ENCODE measurements at places on chromosomes 16 and 17. TPM values are rescaled to one million over a fixed set of nuclear protein-coding genes. Genes with fewer than 3 reads are reported as not detected.

GRCh38 chr16:72244853-72245252 is 72.9 kb upstream of the PMFBP1 start:
- DNase-seq: no peak

GRCh38 chr16:50373780-50374179 is 5.0 kb upstream of the BRD7 start:
- DNase-seq: no peak

DNA sequence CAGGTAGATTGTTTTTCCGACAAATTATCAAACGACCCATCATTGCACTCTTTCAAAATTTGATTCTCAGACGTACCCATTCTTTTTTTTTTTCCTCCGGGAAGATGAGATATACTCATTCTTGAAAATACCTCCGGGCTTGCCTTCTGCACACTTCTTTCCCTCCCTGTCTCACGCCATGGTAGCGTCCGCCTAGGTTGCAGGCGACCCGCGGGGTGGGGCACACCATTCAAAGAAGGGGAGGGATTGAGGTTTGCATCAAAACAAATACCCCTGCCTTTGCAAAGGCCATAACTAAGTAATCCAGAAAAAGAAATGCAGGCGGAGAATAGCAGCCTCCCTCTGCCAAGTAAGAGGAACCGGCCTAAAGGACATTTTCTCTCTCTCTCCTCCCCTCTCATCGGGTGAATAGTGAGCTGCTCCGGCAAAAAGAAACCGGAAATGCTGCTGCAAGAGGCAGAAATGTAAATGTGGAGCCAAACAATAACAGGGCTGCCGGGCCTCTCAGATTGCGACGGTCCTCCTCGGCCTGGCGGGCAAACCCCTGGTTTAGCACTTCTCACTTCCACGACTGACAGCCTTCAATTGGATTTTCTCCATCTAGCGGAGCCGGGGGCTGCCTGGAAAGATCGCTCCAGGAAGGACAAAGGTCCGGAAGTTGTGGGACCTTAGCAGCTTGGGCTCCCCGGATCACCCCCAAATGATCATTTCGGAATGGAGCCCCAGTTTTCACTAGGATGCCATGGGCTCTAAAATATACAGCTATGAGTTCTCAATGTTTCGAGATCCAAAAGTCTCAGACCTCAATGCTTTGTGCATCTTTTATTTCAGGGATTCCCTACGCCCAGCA is 843 bp downstream of the TP53 start:
- DNase-seq: peak; percentile 81

The SLC47A1 gene
- total RNA-seq: 4.6 TPM

Measured in left ventricle myocardium superior (tissue), 1 donor.